Activated gamma-delta T cell treated with Interleukin-2 at 50 U/mL for 16 hours (primary cell): ENCODE measurements at places on chromosomes 6 and 20.

DNA sequence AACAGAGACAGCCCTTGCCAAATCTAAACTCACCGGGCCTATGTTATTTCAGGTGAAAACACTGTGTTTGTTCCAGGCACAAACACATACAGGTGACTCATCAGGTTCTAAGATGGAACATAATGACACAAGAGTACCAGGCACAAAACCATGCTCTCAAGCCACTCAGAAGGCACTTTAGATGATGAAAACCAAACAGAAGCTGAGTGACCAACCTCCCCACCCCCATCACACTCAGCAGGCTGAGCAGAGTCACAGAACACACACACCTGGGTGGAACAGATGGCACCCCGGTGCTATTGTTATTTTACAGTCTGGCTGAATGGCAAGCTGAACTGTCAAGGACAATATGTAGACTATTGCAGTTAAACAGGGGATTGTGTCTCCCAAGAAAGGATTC is 20.6 kb upstream of the NKX2-2 start:
- DNase-seq, result no peak

GRCh38 chr20:5945963-5946362 is 4.4 kb downstream of the TRMT6 start:
- DNase-seq, result no peak

DNA sequence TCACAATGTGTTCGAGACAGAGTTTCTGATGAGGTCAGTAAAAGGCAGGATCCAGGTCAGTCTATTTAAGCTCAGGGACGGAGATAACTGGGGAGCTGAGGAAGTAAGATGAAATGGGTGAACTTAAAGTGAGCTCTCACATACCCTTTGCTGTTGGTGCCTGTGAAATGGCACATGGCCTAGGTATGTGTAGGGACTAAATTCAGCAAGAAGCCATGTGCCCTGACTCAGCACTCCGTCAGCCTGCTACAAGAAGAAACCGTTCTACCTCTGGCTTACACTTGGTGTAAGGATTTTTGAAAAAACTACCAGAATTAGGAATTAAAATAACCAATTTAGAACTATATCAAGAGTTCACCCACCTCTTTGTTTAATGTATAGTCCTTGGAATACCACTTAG is 41.1 kb upstream of the TRDN start:
- no peak for DNase-seq

GRCh38 chr20:8331740-8332412 is 199.8 kb downstream of the PLCB1 start:
- no peak for DNase-seq

- DNase-seq, result no peak
These were observed 13.5 kb downstream of the REV3L start for GRCh38 chr6:111469543-111469942.

GRCh38 chr6:19432966-19433498 is 404.1 kb upstream of the ID4 start:
- DNase-seq, result no peak

- no peak for DNase-seq
These were observed 47.4 kb upstream of the KIF13A start for GRCh38 chr6:18034798-18035202.

DNA sequence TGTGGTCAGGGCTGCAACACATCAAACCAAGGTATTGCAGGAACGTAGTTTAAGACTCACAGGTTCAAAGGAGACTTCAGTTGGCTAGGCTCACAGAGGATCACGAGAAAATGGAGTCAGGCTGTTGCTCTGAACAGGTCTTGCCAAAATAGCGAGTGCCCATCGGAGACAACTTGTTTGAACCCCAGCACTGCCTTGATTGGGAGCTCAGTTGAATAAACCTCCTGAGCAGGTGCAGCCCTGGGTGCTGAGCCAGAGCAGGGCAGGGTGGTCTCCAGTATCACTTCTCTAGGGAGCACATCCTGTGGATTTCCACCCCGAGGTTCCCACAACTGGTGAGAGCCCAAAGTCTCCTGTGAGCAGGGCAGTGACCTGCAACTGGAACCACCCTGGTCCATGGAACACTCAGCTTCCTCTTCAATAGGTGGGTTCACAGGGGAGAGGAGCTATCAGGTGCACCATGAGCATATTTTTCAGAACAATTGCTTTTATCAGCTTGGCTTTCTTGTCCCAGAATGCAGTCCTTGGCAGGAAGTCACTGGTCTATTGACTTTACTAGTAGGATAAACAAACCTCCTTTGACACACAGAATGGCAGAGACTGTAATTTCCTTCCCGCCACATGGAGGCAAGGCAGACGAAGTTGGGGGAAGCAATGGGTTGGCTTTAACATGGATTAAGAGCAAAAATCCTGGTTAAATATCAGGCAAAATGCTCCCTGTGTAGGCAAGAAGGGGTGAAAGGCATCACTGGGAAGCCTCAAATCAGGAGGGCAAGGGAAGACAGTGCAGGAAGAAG is 267.7 kb upstream of the FOXQ1 start:
- DNase-seq, result no peak
